ENCODE measurements at places on chromosomes 4 and X. TPM values are rescaled to one million over a fixed set of nuclear protein-coding genes. Genes with fewer than 3 reads are reported as not detected.

- no peaks in the 10 kb centered on the region for H3K4me1 ChIP-seq
- H3K27ac ChIP-seq = no peak overlapping the region
- DNase-seq = no peak
- no peak overlapping the region for H3K4me3 ChIP-seq
- H3K27me3 ChIP-seq = no peaks in the 10 kb centered on the region
- no peaks in the 10 kb centered on the region for H3K36me3 ChIP-seq
Measured at GRCh38 chr4:186798951-186799659, 75.4 kb upstream of the FAT1 start.

- no peaks in the 10 kb centered on the region for H3K27me3 ChIP-seq
- DNase-seq = no peak
- H3K27ac ChIP-seq = no peak overlapping the region
- H3K4me1 ChIP-seq = peaks cover 13% of the 10 kb centered on the region
Measured at GRCh38 chr4:80017125-80017854, 55.7 kb downstream of the ANTXR2 start.

The ADRA2C gene
- not detected for total RNA-seq

DNA sequence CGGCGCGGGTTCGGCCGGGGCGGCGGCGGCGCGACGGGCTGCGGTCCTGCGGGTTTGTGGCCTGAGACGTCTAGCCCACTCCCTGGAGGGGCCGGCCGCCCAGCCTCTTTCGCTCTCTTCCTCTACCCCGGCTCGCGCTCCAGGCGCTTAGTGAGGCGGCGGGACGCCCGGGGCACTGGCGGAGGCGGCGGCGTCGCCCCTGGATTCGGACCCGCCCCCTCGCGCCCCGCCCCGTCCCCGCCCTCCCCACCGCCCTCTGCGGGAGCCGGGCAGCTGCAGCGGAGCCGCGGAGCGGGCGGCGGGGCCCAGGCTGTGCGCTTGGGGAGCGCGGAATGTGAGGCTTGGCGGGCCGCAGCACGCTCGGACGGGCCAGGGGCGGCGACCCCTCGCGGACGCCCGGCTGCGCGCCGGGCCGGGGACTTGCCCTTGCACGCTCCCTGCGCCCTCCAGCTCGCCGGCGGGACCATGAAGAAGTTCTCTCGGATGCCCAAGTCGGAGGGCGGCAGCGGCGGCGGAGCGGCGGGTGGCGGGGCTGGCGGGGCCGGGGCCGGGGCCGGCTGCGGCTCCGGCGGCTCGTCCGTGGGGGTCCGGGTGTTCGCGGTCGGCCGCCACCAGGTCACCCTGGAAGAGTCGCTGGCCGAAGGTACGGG lies at the start of gene BMP2K:
BMP2K (plus strand) TSS at position 272 of the 650 bp plus-strand sequence; CDS start at position 466, 194 bp downstream.
- DNase-seq = peak; percentile 83
- H3K27me3 ChIP-seq = no peaks in the 10 kb centered on the region
- H3K27ac ChIP-seq = peak within 1 kb of the TSS; percentile 78
- no peaks in the 10 kb centered on the region for H3K36me3 ChIP-seq
- H3K4me3 ChIP-seq = peak within 1 kb of the TSS; percentile 87
- peaks cover 4% of the 10 kb centered on the region for H3K4me1 ChIP-seq

DNA sequence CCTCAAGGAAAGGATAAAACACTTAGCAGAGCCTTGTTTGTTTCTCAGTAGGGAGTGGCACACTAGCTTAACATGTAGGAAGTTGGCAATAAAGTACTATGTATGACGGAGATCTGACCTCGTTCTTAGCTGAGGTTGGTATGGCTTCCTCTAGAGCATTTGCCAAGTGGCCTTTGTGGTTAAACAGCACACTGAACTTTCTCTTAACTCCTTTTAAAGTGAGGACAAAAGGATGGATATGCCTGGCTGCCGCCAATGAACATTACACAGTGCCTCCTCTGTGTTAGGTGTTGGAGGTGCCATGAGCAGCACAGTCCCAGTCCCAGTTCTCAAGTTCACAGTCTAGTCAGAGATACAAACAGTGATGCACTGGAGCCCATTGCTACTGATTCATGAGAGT lies 54.4 kb downstream of the VGLL1 start:
- H3K27ac ChIP-seq = peak overlapping the region; percentile 62
- no peaks in the 10 kb centered on the region for H3K27me3 ChIP-seq
- H3K36me3 ChIP-seq = no peaks in the 10 kb centered on the region

The GPR173 gene
- total RNA-seq = not detected

- H3K4me1 ChIP-seq = no peaks in the 10 kb centered on the region
- no peaks in the 10 kb centered on the region for H3K36me3 ChIP-seq
- peaks cover 3% of the 10 kb centered on the region for H3K27me3 ChIP-seq
- H3K27ac ChIP-seq = no peak overlapping the region
- no peak for DNase-seq
- H3K4me3 ChIP-seq = no peak overlapping the region
Measured at GRCh38 chr4:30716158-30716557, 4.0 kb upstream of the PCDH7 start.

DNA sequence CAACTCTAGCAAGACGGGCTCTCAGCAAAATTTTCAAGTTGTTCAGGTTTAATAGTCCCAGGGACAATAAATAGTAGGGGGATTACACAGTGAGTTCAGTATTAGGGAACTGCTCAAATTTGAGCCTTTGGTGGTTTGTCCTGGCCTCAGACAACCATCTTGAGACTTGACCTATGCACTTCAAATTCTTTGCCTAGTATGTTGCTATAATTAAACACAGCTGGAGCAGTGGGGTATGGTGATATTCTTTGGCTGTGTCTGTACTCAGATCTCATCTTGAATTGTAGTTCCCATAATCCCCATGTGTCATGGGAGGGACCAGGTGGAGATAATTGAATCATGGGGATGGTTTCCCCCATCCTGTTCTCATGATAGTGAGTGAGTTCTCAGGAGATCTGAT lies 43.3 kb upstream of the TEX13A start:
- H3K27me3 ChIP-seq = no peaks in the 10 kb centered on the region
- H3K4me3 ChIP-seq = no peak overlapping the region
- no peak overlapping the region for H3K27ac ChIP-seq
- no peaks in the 10 kb centered on the region for H3K4me1 ChIP-seq
- no peaks in the 10 kb centered on the region for H3K36me3 ChIP-seq

DNA sequence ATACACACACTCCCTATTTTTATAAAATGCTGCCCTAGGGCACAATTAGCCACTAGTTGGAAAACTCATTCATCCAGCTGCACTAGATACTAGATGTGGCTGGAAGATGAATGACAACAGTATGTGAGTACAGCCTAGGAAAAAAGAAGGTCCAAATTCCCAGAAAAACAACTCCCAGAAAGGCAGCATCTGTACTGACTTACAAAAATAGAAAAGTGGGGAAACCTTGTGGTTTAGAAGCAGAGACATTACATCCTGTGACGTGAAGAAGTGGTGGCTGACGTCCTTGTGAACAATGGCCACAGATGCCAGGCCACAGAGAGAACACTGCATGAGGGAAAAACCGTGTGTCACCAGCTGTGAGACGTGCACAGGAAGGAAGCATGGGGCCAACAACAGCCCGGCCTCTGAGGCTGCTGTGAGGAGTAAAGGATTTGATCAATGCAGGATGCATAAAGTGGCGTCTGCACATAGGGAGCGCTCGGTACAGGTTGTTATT lies 81.2 kb downstream of the SPRY1 start:
- no peaks in the 10 kb centered on the region for H3K4me1 ChIP-seq
- no peaks in the 10 kb centered on the region for H3K36me3 ChIP-seq
- no peaks in the 10 kb centered on the region for H3K27me3 ChIP-seq
- H3K4me3 ChIP-seq = no peak overlapping the region

DNA sequence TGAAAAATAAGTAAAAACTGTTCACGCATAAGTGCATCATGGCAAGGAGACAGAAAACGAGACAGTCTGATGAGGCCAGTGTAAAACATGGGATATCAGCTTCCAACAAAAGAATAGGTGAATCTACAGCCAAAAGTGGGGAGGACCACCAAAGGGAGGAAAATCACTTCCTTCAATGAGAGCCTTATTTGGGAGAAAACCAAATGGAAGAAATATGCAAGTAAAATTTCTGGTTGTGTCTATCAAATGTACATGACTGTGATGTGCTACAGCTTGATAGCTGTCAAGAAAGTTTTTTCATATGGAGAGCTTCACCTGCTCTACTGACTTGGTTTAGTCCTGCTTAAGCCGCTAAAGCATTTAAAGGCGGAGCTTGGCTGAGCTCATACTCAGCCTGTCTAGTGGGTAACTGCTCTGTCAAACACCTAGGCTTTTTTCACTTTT lies 66.2 kb downstream of the MAGEA1 start:
- no peaks in the 10 kb centered on the region for H3K36me3 ChIP-seq
- H3K27me3 ChIP-seq = no peaks in the 10 kb centered on the region
- no peak for DNase-seq
- no peak overlapping the region for H3K4me3 ChIP-seq

DNA sequence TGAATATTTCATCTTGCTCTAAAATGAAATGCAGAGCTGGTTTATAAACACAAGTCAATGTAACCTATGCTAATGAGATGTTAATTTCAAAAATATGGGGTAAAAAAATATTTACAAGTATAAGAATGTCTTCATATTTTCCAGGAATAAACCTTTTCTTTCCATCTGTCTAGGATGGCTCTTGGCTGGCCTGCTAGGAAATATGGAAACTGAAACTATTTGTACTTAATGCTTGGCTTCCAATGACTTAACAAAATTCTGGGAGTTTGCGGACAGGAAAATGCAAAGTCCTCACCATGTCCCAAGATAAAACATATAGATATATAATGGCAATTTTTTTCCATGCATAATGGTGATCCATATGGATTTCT lies 168.1 kb downstream of the SCFD2 start:
- no peaks in the 10 kb centered on the region for H3K36me3 ChIP-seq
- H3K27me3 ChIP-seq = no peaks in the 10 kb centered on the region
- no peak overlapping the region for H3K27ac ChIP-seq
- no peak for DNase-seq

The C4orf36 gene
- total RNA-seq = not detected

DNA sequence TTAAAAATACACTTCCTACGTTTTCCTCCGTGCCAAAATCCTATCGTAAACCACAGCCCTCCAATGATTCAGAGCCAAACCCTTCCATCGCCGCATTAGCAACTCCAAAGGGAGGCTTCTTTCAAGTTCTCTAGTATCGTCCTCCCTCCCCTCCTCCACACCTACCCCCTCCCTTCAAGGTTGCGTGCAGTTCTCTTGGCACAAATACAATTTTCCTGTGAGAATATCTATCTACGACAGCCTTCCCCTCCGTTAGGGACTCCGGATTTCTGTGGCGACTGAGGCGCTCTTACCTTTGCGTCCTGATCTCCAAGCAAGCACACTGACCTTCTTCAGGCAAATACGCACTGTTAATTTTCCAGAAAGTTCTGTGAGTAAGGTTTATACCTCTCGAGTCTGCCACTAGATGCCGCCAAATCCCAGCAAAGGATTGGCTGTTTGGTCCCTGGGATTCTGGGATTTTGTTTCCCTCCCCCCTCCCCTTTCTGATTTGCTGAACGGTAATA lies 1.2 kb upstream of the MORF4L2 start:
- peak overlapping the region; percentile 94 for H3K27ac ChIP-seq
- H3K4me1 ChIP-seq = peaks cover 13% of the 10 kb centered on the region
- H3K27me3 ChIP-seq = no peaks in the 10 kb centered on the region
- DNase-seq = peak; percentile 52
- H3K4me3 ChIP-seq = peak overlapping the region; percentile 83

GRCh38 chrX:2829469-2830246 lies 928 bp downstream of the GYG2 start:
- H3K4me1 ChIP-seq = no peaks in the 10 kb centered on the region
- no peak for DNase-seq
- H3K27ac ChIP-seq = no peak overlapping the region
- no peaks in the 10 kb centered on the region for H3K36me3 ChIP-seq
- no peaks in the 10 kb centered on the region for H3K27me3 ChIP-seq

DNA sequence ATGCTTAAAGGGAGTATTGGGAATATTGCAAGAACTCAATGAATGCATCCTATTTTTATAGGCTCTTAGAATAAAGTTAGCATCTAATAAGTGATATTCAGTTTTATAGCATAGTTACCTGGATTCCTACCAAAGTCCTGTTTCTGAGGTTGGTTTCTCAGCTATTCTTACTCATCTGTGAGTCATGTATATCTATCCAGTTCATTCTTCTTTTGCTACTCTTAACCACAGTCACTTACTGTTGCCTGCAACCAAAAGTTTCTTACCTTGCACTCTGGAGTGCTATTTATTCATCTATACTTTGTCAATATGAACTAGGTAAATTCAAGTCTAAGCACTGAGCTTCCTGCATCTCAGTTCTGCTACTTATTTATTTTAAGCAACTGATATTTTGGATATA lies 322.5 kb downstream of the HS3ST1 start:
- H3K36me3 ChIP-seq = no peaks in the 10 kb centered on the region
- DNase-seq = no peak
- H3K4me1 ChIP-seq = no peaks in the 10 kb centered on the region
- no peaks in the 10 kb centered on the region for H3K27me3 ChIP-seq

DNA sequence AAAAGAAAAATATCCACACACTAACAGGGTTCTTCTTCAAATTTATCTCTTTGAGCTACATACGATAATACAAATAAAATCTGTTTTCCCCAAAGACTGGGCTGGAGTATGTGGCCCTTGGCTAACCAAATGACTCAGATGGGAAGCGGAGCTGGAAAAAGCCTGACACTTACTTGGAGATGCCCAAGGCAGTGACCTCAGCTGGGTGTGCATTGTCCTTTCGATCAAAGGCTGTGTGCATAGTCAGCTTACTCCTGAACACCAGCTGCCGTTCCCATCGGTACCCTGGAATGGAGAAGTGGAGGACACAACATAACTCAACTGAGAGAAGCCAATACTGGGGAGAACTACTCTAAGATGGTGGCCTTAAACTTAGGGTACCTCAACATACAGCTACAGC lies 95.1 kb downstream of the CDS1 start:
- no peak overlapping the region for H3K27ac ChIP-seq
- no peak for DNase-seq
- H3K27me3 ChIP-seq = no peaks in the 10 kb centered on the region

DNA sequence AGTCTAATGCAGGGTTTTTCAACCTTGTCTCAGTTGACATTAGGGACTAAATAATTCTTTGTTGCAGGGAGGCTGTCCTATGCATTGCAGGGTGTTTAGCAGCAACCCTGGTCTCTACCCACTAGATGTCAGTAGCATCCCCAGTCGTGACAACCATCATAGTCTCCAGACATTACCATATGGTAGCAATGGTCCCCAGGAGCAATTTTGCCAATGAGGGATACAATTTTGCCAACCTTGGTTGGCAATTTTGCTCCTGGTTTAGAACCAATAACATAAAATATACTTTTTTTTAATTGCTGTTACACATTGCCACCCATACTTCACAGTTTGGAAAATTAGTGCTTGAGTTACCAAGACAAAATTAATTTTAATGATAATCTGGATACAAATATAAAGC lies 6.0 kb downstream of the EREG start:
- H3K36me3 ChIP-seq = no peaks in the 10 kb centered on the region
- no peak overlapping the region for H3K4me3 ChIP-seq
- H3K27me3 ChIP-seq = no peaks in the 10 kb centered on the region
- DNase-seq = peak; percentile 16
- H3K27ac ChIP-seq = no peak overlapping the region
